ENCODE measurements at places on chromosomes 2 and 18. TPM values are rescaled to one million over a fixed set of nuclear protein-coding genes. Genes with fewer than 3 reads are reported as not detected.

LOXL3 gene
- polyA plus RNA-seq, result 10.3 TPM

CASP10 gene
- polyA plus RNA-seq, result 8.1 TPM

DNA sequence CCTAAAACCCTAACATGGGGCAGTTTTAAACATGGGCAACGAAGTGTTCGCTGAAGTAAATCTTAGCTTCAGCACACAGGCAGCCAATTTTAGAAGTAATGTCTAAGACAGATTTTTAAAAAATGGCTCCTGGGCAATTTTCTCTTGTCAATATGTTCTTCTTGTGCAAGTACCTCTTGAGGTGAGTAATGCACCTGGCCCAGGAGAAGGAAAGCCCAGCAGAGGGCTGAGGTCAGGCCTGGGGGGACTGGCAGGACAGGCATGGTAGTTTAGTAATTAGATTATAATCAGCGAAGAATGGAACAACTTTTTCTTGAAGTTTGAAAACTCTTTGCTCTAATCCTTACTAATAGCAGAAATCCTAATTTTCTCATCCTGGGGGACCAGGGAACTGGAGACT lies 77.6 kb downstream of the SPRED2 start:
- no peak for DNase-seq

DNA sequence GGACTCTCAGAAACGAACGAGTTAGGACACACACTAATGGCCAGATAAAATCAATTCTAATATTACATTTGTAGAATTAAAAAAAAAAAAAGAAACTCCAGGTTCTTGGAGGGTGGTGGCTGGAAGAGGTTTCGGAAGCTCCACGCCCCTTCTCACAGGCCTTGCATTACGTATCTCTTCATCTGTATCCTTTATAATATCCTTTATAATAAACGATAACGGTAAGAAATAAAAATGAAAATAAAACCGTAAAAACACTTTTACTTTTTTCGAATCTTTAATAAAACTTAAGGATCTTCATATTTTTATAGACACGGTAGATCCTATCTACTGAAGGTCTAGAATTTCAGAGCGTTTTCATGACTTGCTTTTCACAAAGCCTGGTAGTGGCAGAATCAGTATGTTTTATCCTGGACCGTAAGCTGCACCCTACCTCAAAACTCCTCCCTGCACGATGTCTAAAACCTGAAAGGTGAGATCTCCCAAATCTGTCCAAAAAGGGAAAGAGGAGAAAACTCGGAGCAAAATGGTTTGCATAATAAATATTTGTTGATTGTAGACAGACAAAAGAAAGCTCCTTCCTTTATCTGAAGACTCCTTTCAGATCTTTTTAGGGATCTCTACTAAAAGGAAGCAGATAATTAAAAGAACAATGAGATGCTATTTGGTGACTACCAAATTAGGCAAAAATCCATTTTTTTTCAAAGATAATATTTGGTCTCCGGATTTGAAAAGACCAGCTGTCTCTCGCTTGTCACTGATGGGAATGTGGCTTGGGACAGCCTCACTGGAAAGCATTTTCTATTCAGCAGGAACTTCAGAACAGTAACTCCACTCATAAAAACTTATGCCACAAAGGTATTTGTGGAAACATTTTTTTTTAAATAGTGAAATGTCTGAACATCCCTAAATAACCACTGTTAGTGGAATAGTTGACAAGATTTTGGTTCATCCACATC lies 2.0 kb upstream of the CXCR4 start:
- DNase-seq, result no peak

DNA sequence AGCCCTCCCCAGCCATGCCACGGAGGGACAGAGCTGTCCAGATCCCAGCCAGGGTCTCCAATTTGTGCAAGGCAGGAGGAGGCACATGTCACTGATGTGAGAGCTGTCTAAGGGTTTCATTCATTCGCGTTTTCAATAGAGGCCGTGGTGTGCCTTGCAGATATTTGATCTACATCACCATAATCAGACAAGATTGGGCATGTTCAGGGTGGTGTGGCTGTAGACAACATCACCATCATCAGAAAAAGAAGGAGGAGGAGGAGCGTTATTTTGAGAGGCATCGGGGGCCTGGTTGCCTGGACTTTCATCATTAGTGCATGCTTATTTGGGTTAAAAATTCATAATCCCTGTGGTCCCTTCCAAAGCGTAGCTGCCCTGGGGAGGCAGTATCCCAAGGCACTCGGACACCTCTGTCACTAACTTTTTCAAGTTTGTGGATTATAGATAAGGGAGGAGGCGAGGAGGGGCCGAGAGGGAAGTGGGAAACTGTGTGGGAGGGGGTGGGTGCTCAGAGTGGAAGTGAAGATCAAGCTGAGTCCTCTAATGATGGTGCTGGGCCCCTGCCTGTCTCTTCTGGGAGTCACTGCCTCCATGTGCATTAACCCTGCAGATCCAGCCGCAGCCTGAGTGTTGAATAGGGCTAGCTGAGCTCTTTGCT lies 194.1 kb downstream of the CTIF start:
- DNase-seq, result no peak

- no peak for DNase-seq
Observed at GRCh38 chr2:203656522-203657287, 49.7 kb upstream of the CD28 start.
